ENCODE measurements at places on chromosomes 1 and 21. TPM values are rescaled to one million over a fixed set of nuclear protein-coding genes. Genes with fewer than 3 reads are reported as not detected.

Gene ORC1
- total RNA-seq: 9.8 TPM

Gene DNASE2B
- 0.18 TPM for total RNA-seq

Gene SPRR2G
- total RNA-seq: not detected

Gene CFHR1
- not detected for total RNA-seq

Gene KCNJ9
- not detected for total RNA-seq

Gene CCDC27
- total RNA-seq: not detected

Gene FCRL1
- total RNA-seq: not detected

Gene CMPK1
- 66.9 TPM for total RNA-seq

Gene CLCA1
- not detected for total RNA-seq

Gene PLA2G2C
- total RNA-seq: not detected

Gene C8A
- total RNA-seq: not detected

Gene PALMD
- 0.40 TPM for total RNA-seq

Gene VANGL2
- total RNA-seq: 2.0 TPM

Gene CD48
- not detected for total RNA-seq
